ENCODE measurements at places on chromosomes 12 and 14.

DNA sequence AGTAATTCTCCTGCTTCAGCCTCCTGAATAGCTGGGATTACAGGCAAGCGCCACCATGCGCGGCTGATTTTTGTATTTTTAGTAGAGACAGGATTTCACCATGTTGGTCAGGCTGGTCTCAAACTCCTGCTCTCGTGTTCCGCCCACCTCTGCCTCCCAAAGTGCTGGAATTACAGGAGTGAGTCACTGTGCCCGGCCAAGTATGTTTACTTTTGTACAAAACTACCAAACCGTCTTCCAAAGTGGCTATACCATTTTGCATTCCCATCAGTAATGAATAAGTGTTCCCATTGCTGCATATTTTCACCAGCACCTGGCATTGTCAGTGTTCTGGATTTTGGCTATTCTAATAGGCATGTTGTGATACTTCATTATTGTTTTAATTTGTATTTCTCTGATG lies 8.4 kb upstream of the KRT6A start:
- DNase-seq: no peak

DNA sequence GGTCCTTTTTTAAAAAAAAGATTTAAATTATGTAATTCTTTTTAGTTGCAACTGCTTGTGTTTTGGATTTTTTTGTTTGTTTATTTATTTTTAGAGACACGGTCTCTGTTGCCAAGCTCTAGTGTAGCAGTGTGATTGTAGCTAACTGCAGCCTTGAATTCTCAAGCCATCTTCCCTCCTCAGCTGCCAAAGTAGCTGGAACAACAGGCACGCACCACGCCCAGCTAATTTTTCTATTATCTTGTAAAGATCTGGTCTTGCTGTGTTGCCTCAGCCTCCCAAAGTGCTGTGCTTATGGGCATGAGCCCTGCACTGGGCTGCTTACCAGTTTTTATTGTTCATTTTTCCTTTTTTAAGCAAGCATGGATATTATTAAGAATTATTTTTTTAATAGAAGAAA lies 10.6 kb upstream of the ART4 start:
- DNase-seq: no peak

DNA sequence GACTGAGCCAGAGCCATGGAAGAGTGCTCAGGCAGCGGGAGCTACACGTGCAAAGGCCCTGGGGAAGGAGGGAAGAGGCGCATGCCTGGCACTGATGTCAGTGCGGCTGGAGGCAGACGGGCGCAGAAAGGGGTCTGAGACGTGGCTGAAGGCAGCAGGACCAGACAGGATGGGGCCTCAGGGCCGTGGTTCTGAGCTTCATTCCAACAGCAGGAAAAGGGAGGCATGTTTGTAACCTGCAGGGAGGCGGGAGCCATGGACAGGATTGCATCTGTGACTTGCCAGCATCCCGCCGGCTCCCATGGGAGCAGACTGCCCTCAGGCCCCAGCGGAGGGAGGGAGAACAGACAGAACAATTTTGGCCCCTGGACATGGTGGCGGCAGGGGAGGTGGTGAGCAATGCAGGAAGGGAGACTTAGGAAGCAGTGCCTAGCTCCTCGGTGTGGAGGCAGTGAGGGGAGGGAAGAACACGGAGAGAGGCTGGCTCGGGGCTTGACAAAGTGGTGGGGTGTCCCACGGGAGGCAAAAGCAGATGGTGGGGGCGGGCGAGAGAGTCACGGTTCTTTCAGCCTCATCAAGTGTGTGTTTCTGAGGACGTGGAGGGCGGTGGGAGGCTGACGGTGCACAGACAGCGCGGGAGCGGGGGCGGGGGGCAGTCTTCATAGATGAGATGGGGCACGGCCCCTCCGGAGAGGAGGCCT lies 33.3 kb upstream of the INF2 start:
- no peak for DNase-seq

DNA sequence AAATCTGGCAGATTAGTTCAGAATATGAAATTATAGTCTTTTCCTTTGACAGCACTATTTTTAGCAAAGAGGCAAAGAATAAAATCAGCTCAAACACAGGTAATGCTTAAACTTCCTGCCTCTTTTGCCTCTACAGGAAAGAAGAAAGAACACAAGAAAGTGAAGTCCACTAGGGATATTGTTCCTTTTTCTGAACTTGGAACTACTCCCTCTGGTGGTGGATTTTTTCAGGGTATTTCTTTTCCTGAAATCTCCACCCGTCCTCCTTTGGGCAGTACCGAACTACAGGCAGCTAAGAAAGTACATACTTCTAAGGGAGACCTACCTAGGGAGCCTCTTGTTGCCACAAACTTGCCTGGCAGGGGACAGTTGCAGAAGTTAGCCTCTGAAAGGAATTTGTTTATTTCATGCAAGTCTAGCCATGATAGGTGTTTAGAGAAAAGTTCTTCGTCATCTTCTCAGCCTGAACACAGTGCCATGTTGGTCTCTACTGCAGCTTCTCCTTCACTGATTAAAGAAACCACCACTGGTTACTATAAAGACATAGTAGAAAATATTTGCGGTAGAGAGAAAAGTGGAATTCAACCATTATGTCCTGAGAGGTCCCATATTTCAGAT lies 17.4 kb downstream of the TMPO start:
- no peak for DNase-seq

GRCh38 chr12:25652371-25652770 lies 99.3 kb upstream of the LMNTD1 start:
- no peak for DNase-seq

DNA sequence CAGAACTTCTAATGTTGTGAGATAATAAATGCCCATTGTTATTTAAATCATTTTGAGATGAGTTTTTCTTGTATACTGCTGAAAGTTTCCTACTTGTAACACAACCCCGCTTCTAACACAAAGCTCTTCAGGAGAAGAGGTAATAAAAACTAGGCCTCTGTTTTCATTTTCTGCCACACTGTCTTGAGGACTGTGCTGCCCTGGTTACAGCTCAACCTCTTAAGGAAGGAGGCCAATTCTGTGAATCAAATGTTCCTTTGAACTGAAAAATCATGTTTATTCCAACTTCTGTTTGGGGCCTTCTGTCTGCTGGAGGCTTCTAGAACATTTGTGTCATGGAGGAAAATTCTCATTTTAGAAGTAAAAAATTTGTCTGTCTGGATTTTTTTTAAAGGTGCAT lies 100.3 kb downstream of the LRIG3 start:
- DNase-seq: no peak

DNA sequence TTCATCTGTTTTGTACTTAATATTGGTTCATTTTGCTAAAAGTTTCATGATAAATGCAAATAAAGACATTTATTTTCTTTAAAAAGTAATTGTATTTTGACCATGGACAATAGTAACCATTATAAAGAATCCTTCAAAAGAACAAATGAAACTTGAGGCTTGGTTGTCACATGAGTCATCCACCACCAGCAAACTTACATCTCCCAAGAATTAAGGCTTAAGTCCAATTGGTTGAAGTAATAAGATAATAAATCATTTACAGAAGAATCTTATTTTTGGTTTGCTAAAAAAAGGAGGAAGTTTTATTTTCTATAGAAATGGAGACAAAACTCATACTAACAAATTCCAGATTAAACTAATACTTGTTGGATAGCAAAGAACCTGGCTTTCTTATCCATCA lies 84.8 kb upstream of the KITLG start:
- DNase-seq: no peak

GRCh38 chr14:87185961-87186560 lies 806.9 kb downstream of the GALC start:
- no peak for DNase-seq

DNA sequence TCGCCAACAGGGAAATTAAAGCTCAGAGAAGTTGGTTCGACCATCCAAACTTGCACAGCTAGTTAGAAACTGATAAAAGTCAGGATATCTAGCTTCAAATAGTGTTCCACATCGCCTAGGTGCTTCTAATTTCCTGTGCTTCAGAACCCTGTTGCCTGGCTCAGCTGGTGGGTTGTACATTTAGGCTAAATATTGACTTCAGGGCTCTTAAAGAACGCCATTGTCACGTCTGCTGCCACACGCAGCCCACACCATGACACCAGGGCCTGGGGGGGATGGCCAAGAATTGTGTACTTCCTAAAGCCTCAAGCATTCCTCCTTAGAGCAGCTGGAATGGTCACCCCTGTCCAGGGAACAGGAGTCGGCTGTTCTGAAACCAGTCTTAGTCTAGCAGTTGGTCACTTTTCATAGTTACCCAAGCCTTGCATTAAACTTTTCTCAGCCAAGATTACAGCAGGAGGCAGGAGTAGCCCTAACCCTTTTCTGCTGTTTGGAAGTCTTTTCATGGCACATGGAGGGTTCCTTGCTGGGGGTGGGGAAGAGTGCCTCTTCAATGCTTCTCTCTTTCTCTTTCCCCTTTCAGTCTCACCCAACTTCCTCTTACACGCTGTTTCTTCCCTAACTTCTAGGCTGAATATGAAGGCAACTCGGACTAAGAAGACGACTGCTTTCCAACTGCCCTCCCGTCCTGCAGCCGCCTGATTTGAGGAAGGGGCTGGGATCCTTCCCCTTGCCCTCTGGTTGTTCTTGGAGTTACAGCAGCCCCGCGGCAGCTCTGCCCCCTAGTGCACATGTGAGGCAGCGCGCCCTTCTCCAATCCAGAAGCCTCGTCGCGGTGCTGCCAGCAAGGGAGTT lies 17.1 kb downstream of the FOS start:
- DNase-seq: peak; percentile 85

DNA sequence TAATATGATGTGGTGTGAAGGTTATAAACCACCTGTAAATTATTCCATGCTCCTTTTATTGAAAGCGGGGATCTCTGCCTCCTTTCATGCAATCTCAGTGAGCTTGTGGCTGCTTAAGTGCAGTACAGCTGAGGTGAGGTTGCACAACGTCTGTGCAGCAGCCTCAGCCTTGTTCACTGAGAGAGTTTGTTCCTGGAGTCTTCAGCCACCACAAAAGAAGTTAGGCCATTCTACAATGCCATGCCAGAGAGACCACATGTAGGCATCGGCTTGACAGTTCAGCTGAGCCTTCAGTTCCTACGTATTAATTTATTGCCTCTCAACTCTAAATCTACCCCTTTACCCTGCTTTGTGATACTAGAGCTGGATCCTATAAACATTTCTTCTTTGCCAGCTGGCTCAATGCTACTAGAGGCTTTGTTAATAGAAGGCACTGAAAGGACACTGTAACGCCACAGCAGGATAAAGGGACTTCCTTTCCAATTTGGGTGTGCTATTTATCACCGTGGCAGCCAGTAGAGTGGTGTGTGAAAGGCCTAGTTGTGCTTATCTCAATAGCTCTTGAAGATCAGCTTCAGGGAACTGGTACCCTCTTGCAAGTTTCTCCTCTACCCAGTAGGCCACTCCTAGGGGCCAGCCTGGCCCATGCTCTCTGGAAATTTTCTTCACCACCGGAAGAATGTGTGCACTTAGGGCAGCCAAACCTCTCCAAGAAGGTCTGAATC lies 337.7 kb downstream of the IPO8 start:
- no peak for DNase-seq

DNA sequence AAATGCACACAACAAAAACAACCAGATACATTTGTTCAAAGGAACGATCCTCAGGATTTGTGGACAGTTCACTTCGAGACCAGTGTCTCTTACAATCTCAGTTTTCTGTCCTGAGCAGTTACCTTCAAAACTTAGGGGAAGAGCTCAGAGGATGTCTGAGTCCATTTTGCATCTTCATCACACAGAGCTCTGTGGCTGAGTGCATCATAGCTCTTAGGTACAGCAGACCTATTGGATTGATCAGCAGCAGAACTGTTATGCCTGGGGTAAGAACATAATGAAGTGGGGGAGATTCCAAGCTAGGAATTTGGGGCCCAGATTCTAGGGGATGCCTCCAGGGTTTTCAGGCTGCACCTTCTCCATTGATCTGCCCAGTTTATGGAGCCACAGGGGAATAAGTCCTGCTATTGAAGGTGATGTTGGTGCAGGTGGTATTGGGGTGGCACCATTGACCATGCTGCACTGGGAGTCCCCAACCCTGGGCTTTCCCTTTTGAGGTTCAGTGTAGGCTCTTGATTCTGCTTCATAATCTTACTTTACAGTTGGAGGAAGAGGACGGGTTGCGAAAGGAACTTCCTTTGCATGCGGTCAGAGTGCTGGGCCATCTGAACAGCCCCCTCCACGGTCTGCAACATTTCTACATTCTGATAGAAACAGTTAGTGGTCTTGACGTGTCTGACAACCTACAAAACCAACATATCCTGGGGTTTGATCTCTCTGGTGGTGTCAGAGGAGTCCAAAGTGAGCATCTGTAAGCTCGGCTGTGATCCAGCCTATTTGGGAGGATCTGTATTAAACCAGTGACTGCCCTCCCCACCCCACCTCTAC lies 112.8 kb downstream of the CHST11 start:
- peak; percentile 54 for DNase-seq

GRCh38 chr12:131795690-131796410 lies 32.3 kb upstream of the MMP17 start:
- DNase-seq: no peak

- DNase-seq: no peak
Measured at GRCh38 chr12:124371366-124371765, 76.5 kb downstream of the RFLNA start.

- DNase-seq: peak; percentile 54
Measured at GRCh38 chr12:110869026-110869425, 22.2 kb downstream of the CCDC63 start.

All from pons (tissue), 1 donor.